ENCODE measurements at places on chromosomes 4 and X. TPM values are rescaled to one million over a fixed set of nuclear protein-coding genes. Genes with fewer than 3 reads are reported as not detected.

FABP2 gene
- total RNA-seq = not detected

NLRP2B gene
- not detected for total RNA-seq

SMIM43 gene
- total RNA-seq = not detected

HSFX1 gene
- total RNA-seq = 0.52 TPM

CTAG2 gene
- not detected for total RNA-seq

MTNR1A gene
- total RNA-seq = not detected

Data from natural killer cell treated with Interleukin-12 subunit alpha and Interleukin-12 subunit beta and Interleukin-15 and Interleukin-18, amount 100 ng/mL, for 72 hours (primary cell).